ENCODE measurements at places on chromosomes 4 and X.
A peak's percentile ranks its signal among the peaks of the same experiment; 100 is the strongest.

DNA sequence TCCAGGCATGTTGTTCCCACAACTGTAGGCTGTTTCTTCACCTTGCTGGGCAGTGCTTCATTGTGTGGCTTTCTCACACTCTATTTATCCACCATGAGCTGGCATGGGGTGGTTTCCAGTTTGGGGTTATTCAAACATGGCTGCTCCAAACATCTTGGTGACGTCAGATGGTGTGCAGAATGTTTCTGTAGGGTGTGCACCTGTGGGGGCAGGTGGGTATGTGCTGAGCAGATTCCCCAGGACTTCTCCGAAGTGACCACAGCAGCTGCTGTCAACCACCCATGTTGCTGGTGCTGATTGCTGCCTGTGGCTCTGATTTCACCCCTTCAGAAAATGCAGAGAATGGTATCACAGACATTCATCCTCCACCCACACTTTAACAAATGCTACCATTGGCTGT, 5.0 kb upstream of the PSAPL1 start:
- no peak for DNase-seq

- no peak for DNase-seq
These were observed 48.4 kb upstream of the TMPRSS11A start for GRCh38 chr4:68011684-68012083.

GRCh38 chr4:104429150-104429741, 65.4 kb downstream of the CXXC4 start:
- DNase-seq = peak; percentile 41

GRCh38 chr4:39533541-39533940, 6.3 kb upstream of the UGDH start:
- DNase-seq = no peak

GRCh38 chrX:95974890-95975289, 709.8 kb upstream of the DIAPH2 start:
- DNase-seq = no peak

- DNase-seq = no peak
These were observed 10.1 kb upstream of the MAP7D3 start for GRCh38 chrX:136261321-136261720.

- peak; percentile 75 for DNase-seq
These were observed 95.1 kb downstream of the USP9X start for GRCh38 chrX:41180194-41180908.

- no peak for DNase-seq
These were observed 170.8 kb downstream of the TLL1 start for GRCh38 chr4:166043801-166044200.

- peak; percentile 98 for DNase-seq
These were observed 1138.8 kb downstream of the ARAP2 start for GRCh38 chr4:35105486-35105885.

DNA sequence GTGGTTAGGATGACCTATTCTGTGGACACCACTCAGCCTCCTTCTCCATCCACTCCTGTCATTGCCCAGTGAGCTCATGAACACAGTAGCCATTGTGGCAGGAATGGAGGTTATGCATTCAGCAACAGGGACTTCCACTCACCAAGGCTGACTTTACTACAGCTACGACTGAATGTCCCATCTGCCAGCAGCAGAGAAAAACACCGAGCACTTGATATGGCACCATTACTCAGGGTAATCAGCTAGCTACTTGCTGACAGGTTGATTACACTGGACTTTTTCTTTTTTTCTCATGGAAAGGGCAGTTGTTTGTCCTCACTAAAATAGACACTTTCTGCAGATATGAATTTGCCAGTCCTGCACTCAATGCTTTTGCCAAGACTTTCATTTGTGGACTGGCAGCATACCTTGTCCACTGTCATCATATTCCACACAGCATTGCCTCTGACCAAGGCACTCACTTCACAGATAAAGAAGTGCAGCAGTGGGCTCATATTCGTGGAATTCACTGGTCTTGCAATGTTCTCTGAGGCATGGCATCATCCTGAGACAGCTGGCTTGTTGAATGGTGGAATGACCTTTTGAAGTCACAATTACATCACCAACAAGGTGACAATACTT, 37.3 kb upstream of the UGT2B4 start:
- no peak for DNase-seq

DNA sequence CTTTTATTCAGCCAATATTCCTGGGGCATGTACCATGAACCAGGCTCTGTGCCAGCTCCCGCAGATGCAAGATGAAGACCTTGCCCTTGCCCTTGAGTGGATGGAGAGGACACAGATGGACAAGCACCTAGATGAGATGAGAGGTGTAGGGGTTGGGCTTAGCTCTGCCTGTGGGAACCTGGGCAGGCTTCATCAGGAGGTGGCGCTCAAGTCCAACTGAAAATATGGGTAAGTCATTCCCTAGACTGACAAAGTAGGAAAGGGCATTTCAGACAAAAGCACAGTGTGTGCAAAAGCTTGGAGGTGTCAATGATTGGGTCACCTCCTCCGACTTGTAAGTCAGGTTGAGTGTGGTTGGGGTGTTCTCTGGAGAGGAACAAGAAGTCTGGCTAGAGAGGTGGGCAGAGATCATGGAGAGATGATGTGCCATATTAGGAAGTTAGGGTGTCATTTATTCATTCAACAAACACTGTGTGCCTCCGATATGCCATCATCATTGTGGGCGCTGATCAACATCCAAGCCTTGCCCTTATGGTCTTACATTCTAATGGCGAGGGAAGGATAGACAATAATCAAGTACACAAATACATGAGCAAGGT, 64.6 kb downstream of the ANAPC4 start:
- peak; percentile 91 for DNase-seq

DNA sequence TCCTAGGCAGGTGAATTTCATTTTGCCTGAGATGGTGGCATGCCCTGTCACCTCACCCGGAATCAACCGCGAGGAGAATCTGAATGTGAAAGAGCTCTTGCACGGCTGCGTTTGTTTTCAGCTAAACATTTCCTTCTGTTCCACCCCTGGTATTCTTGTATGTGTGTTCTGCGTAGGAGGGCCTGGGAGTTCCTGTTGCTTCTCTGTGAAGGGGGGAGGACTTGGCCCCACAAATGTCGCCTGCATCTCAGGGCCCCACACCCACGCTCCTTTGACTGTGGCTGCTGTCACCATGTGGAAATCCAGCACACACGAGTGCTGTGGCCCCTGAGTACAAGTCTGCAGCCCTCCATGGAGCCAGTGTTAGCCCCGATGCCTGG, 45.8 kb upstream of the CLCN4 start:
- DNase-seq = no peak

DNA sequence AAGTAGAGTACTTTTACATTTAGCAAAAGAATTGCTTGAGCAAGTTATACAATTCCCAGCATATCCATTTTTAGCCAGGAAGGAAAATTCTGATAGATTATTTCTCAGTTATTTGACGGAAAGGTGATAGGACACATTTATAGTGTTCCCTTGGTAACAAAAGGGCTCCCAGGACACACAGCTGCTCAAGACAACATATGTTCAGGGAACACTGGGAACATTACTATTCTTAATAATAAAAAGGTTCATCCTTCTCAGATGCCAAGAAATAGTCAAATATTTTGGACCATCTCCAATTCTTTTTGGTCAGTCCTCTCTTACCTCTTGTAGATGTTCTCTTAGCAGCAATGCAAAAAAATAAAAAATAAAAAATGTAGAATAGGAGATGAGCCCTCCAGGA, 66.8 kb upstream of the SMAD1 start:
- no peak for DNase-seq

DNA sequence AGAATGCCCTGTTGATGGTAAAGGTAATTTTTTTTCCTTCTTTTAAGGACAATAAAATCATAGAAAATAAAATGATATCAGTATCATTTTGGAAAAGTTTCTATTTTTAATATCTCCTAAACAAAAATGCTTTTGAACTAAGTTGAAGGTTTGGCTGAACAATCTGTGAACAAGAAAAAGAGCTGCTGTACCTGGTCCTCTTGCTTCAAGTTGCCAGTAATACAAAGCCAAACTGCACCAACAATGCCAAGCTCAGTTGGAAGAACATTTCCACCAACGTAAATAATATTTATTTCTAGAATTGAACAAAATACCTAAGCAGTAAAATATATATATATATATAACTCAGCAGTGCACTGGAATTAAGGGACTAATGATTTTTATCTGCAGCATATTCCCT, 132.8 kb downstream of the CAMK2D start:
- DNase-seq = no peak

GRCh38 chrX:133375615-133376340, 39.5 kb downstream of the GPC4 start:
- no peak for DNase-seq

GRCh38 chr4:162683659-162684370, 482.9 kb downstream of the NAF1 start:
- peak; percentile 92 for DNase-seq

GRCh38 chr4:186727977-186728519, 4.4 kb upstream of the FAT1 start:
- DNase-seq = no peak

GRCh38 chr4:6782147-6782845, at the start of gene KIAA0232:
Gene KIAA0232 (plus strand): TSS chr4:6782727. CDS start chr4:6824454, 41,727 bp downstream.
- peak; percentile 99 for DNase-seq

GRCh38 chr4:29336861-29337260, 1383.3 kb upstream of the PCDH7 start:
- DNase-seq = no peak

- no peak for DNase-seq
These were observed 177.2 kb downstream of the VSIG4 start for GRCh38 chrX:65862638-65863037.

GRCh38 chr4:181008164-181008563, 1235.0 kb upstream of the TENM3 start:
- peak; percentile 3 for DNase-seq

- DNase-seq = peak; percentile 5
These were observed 93.6 kb upstream of the NAP1L5 start for GRCh38 chr4:88791274-88791673.

- no peak for DNase-seq
These were observed 1258.4 kb downstream of the FAM133A start for GRCh38 chrX:94932278-94932965.

- no peak for DNase-seq
These were observed 38.5 kb upstream of the BMP15 start for GRCh38 chrX:50871922-50872453.

DNA sequence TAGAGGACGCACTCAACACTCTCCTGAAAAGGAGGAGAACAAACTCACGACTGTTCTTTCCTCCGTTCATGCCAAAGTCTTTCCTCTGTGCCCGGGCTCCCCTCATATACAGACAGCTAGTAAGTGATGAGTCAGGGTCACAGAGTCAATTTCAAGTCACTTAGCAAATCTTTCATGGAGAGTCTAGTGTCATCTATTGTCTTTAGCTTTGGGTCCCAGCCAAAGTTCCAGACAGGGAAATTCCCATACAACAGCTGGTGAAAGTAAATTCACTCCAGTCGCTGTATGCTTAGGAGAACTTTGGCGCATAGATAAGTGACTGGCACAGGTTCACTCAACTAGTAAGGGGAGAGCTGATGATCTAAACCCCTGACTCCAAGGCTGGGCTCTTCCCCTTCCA, 226.5 kb downstream of the MID1 start:
- peak; percentile 36 for DNase-seq

GRCh38 chr4:121656269-121656641, 40.5 kb downstream of the ANXA5 start:
- DNase-seq = peak; percentile 76

- peak; percentile 48 for DNase-seq
These were observed 2.0 kb upstream of the ZDHHC9 start for GRCh38 chrX:129845616-129846190.

DNA sequence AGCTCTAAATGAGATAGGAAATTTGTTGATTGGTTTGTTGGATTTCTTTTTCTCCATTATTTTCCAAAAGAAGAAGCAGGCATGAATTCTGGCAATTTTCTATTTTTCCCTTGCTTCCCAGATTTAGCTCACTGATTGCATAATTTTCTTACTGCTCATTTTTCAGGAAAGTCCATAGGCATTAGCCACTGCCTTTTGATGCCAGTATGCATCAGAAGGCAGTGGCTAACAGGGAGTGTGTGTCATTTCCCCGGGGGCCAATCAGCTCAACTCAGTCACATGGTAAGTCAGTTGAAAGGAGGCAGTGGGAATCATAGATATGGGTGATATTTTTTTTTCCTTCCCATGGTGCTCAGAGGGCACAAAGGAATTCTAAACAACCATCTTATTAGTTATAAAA, 156.7 kb downstream of the TRIML1 start:
- no peak for DNase-seq

- no peak for DNase-seq
These were observed 112.9 kb upstream of the C1QTNF7 start for GRCh38 chr4:15314974-15315373.

- DNase-seq = no peak
These were observed 103.3 kb upstream of the TLR3 start for GRCh38 chr4:185965426-185966384.

DNA sequence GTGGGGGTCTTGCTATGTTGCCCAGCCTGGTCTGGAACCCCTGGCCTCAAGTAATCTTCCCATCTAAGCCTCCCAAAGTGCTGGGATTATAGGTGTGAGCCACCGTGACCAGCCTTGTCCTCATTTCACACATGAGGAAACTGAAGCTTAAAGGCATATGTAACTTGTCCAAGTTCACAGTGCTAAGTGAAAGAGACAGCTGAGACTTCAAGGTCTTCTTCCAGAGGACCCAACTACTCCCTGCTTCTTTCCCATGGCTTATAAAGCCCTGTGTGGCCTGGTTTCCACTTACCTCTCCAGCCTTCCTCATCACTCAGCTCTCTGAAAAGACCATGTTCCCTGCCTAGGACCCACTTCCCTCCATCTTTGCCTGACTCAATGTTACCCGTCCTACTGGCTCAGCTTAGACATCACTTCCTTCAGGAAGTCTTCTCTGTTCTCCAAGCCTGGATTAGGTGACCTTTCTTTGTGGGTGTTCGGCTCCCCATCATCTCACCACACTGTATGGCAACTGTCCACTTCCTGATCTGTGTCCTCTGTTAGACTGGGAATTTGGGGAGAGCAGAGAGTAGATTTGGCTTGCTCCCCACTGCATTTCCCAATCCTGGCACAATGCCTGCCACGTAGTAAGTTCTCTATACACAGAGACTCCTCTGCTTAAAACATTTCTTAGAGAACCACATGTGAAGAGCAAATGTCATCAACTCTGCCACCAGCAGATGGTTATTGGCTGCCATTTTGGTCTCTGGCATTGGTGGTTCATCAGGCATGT, 30.4 kb upstream of the LAMP2 start:
- no peak for DNase-seq

GRCh38 chrX:125378205-125378604, 58.5 kb downstream of the TEX13C start:
- DNase-seq = no peak

- DNase-seq = peak; percentile 75
These were observed 754.8 kb downstream of the RAB28 start for GRCh38 chr4:12729384-12729783.

DNA sequence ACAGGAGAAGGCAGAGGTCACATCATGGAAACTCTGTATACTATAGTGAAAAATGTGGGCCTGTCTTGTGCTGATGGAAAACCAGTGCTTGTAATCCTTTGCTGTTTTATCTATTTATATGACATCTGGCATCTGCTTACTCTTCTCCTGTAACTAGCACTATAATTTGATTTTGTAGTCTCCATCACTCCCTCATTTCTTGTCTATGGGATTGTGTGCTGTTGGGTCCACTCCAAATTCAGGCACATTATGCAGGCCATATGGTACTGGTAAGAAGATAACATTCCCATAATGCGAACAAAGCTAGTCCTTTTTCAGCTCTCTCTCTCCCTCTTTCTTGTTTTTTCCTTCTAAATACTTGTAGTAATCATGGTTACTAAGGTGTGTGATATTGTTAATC, 581.2 kb upstream of the IGFBP7 start:
- no peak for DNase-seq

GRCh38 chrX:41518127-41518840, 71.1 kb downstream of the NYX start:
- DNase-seq = no peak

GRCh38 chrX:119736206-119736764, 22.1 kb upstream of the SOWAHD start:
- DNase-seq = no peak
